ENCODE measurements at places on chromosomes 16 and 17.

DNA sequence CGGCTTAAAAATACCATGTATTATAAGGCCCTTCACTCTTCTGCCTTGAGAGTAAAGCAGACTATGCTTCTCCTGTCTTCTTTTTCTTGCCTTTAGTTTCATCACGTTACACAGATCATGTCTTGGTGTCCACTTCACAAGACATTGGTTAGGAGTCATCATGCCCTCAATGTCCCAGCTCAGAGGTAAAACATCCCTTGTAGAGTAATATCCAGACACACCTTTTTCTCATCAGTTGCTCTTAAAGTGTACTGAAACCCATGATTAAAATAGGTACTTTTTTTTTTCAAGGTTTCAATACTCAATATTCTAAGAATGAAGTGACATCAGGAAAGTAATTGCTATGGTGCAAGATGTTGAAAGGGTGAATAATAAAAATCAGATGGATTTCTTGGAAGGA lies 267.8 kb downstream of the PMP22 start:
- DNase-seq, result no peak

GRCh38 chr17:7929158-7930023 lies at the start of gene KCNAB3:
KCNAB3 (minus strand) TSS chr17:7929856; CDS start chr17:7929435, 421 bp downstream.
- peak; percentile 39 for DNase-seq

- no peak for DNase-seq
These were observed 104.6 kb downstream of the SEC14L1 start for GRCh38 chr17:77245162-77245926.

DNA sequence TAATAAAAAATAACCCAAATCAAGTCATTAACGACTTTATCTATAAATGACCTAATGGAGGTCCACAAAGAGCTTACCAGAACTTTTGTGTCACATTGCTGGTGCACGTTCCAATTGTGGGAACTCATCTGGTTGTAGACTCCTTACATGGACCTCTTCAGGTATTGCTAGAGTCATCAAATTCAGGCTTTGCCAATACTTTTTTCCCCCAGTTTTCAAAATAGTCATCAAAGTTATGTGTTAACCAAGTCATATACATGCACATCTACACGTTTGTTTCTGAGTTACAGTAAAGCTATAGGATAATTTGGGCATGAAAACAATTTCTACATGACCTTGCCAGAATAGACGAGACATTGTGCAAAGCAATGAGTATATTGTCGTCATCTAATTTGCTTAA lies 76.2 kb upstream of the ADAMTS18 start:
- no peak for DNase-seq

GRCh38 chr17:58818654-58819053 lies 63.0 kb downstream of the PPM1E start:
- DNase-seq, result no peak

GRCh38 chr16:31268033-31268365 lies 8.2 kb downstream of the ITGAM start:
- DNase-seq, result no peak

Data from stimulated activated CD4-positive, alpha-beta T cell treated with anti-CD3 and anti-CD28 coated beads, Interleukin-1b, Interleukin-23, amount 100 ng/mL, for 24 hours (primary cell).